ENCODE measurements at places on chromosomes 3 and 15.

GRCh38 chr3:16728770-16729745, 123.8 kb upstream of the DAZL start:
- DNase-seq, result no peak

GRCh38 chr15:32869776-32870175, 152.0 kb downstream of the GREM1 start:
- DNase-seq, result no peak

- no peak for DNase-seq
Measured at GRCh38 chr3:149678351-149678950, 20.6 kb upstream of the WWTR1 start.

DNA sequence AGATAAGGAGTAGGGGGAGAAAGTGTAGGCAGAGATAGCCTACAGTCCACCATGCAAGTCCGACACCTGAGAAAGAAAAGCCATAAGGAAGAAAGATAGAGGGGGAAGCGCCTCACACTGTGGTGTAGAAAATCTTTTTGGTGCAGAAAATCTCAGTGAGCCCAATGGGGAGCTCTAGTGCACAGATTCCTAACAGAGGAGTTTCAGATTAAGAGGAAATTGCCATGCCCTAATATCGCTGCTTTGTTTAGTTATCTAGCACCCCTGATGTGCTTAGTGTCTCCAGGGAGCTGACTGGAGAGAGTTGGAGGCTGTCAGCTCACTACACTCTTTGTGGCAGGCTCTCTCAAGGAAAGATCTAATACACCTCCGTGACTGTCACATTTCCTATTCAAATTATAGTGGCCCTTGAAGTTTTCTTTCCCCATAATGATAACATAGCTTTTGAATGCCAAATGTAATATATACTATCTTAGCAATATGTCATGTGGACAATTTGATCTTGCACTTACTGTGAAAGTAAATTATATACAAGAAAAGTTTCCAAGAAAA, 33.7 kb downstream of the CGGBP1 start:
- DNase-seq, result no peak

DNA sequence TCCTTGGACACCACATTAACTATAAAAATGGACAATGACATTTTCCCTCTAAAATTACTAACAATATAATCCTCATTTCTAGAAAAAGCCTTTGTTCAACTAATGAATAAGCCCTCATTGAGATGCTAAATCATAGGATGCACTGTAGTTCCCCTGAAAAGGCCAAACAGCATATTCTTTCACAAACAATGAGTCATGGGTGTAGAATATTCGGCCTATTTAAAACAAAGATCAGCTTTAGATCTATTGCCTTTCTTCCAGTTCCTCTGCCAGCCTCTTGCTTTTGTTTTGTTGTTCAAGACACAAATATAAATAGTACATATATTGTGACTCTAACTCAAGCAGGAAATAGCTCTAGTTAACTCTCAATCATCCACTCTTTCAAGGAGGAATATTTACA, 82.5 kb downstream of the ADAM10 start:
- no peak for DNase-seq

DNA sequence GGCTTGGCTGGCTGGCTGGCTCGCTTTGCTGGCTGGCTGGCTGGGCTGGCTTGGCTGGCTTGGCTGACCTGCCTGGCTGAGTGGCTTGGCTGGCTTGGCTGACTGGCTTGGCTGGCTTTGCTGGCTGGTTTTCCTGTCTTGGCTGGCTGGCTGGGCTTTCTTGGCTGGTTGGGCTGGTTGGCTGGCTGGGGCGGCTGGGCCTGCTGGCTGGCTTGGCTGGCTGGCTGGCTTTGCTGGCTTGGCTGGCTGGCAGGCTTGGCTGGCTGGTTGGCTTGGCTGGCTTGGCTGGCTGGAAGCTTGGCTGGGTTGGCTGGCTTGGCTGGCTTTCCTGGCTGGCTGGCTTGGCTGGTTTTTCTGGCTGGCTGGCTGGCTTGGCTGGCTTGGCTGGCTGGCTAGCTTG, 435.6 kb downstream of the GOLGA6L6 start:
- DNase-seq, result no peak

- DNase-seq, result no peak
Measured at GRCh38 chr3:117661818-117662095, 952.2 kb downstream of the TUSC7 start.

DNA sequence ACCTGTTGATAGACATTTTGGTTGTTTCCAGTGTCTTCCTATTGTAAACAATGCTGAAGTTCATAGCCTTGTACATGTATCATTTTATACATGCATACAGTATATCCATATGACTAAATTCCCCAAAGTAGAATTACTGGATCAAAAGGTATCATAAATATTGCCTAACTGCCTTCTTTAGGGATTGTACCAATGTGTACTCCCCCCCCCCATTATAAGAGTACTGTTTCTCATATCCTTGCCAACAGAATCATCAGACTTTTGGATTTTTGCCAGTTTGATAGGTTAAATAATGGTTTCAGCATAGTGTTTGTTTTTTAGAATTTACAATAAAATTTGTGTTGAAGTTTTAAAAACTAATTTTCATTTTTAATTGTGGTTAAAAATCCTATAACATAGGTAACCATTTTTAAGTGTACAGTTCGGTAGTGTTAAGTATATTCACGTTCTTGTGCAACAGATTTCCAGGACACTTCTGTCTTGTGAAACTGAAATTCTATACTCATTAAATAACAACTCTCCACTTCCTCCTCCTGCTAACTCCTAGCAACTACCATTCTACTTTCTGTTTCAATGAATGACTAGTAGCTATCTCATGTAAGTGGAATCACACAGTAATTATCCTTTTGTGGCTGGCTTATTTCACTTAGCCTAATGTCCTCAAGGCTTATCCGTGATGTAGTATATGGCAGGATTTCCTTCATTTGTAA, 30.8 kb upstream of the MAP3K13 start:
- no peak for DNase-seq

DNA sequence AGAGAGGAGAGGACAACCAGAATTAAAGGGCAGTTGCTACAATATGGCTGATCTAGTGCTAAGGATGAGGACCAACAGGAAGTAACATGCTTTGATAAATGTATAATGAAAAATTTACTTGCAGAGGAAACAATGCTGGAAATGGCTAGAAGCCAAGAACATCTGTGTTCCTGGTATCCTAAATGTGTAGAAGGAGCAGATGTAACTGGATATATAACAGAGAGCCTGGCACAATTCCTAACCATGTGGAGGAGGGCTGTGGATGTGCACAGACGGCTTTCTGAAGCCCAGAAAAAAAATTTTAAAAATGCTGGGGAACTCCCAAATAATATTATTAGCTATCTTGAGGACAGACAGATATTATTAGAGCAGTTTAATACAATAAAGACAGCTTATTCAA, 159.4 kb upstream of the GBE1 start:
- no peak for DNase-seq

DNA sequence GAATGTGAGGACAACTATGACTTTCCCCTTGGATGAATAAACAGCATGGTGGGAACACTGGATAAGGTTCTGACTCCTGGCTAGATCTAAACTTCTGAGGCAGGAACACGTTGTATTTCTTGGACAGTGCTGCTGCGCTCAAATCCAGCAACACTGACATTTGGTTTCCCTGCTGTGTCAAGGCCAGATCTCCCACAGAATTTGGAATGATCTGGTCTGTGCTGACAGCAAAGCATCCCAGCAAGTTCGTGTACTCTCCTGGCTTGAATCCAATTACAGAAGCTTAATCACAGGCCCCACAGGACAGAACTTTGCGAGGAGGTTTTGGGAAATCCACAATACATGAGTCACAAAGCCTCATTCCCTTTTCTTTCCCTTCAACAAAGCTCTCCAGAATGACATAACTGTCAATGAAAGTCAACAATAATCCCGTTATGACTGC, 92.5 kb downstream of the ADAMTS9 start:
- DNase-seq, result no peak

DNA sequence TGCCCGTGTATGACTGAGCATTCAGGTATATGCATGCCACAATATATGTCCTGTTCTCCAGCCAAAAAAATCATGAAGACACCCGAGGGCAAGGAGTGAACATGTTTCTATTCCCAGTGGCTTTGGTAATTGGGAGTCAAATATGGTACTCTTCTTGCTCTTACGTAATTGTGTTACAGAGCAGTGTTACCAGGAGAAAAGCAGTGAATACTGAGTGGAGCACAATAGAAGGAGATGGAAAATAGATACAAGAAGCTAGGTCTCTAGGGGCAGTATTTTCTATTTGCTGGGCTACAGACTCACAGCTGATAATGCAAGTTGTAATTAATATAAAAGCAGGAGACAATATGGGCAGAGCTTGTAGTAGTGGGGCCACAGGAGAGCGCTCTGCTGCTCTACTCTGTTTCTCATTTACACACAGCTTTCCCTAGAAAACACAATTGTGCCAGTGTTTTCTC, 13.2 kb downstream of the MEIS2 start:
- DNase-seq, result no peak

DNA sequence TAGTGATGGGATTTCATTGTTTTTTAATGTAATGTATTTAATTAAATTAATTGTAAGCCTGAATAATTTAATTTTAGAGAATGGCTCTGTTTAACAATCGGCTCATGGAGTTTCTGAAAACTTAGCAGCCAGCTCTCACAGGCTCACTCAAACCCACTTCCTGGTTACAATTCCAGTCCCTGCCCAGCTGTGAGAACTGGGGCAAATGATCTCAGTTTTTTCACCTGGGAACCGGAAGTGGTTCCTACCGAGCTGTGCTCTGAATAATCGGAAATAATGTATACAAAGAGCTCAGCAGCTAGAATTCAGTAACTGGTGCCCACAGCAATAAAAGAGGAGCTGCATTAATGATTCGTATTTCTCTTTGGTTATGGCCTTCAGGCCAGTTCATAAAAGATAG, 244.3 kb upstream of the MCTP2 start:
- DNase-seq, result no peak

GRCh38 chr3:3180456-3180855, 965 bp upstream of the CRBN start:
- DNase-seq, result no peak

DNA sequence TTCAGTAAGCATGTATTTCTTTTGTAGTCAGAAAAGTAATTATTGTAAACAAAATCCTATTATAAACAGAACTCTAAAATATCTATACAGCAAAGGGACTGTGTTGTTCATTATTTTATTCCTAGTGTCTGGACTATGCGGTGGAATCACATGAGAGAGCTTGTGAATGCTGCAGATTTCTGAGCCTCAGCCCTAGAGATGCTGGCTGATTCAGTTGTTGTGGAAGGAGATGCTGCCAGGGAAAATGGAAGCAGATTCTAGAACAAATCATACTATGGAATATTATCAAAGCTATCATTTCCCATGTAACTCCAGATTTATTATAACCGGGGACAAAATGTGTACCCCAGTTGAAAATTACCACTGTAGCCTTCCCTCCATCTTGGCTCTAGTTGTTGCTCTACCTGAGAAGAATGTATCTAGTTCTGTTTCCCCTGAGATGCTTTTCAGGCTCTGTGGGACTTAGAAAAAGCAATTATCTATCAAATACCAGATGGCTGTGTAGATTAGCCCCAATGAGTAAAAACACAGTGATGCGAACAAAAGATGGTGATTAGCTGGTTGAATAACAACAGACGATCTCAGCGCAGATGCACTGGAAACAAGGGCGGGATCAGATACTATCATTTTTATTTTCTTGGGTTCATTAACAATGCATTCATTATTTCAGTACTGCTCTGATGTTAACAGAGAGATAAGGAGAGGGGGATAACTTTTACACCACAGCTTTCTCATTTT, 131.3 kb downstream of the TMEM108 start:
- DNase-seq, result no peak

GRCh38 chr3:194364652-194365434, 4.7 kb downstream of the LRRC15 start:
- DNase-seq, result no peak

DNA sequence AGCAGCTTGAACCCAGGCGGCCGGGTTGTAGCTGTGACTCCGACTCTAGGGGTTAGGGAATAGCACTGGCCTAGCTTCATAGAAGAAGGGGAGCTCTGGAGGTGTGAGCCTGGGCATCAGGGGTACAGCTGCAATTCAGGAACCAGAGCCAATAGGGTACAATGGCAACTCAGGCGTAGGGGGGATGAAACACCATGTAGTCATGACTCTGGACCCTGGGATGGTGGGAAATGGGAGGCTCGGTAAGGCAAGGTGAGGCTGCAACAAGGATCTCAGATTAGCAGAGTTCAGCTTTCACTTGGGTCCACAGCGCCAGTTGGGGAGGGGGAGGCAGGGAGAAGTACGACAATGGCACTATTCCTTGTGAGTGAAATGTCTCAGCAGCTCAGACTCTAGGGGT, 210.2 kb upstream of the LYSMD4 start:
- DNase-seq, result no peak

DNA sequence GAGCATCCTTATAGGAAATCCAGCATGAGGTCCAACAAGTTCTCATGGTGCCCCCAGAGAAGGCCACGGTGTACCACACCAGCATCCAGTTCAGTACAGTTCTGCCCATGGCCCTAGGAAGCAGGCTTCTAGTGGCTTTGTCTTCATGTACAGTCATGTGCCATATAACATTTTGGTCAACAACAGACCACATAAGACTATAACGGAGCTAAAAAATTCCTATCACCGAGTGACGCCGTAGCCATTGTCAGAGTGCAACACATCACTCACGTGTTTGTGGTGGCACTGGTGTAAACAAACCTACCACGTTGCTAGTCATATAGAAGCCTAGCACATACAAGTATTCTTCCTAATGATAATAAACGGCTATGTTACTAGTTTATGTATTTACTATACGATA, 209.0 kb downstream of the ARRDC4 start:
- DNase-seq, result no peak

GRCh38 chr3:27590437-27591298, 106.5 kb upstream of the SLC4A7 start:
- DNase-seq, result no peak

DNA sequence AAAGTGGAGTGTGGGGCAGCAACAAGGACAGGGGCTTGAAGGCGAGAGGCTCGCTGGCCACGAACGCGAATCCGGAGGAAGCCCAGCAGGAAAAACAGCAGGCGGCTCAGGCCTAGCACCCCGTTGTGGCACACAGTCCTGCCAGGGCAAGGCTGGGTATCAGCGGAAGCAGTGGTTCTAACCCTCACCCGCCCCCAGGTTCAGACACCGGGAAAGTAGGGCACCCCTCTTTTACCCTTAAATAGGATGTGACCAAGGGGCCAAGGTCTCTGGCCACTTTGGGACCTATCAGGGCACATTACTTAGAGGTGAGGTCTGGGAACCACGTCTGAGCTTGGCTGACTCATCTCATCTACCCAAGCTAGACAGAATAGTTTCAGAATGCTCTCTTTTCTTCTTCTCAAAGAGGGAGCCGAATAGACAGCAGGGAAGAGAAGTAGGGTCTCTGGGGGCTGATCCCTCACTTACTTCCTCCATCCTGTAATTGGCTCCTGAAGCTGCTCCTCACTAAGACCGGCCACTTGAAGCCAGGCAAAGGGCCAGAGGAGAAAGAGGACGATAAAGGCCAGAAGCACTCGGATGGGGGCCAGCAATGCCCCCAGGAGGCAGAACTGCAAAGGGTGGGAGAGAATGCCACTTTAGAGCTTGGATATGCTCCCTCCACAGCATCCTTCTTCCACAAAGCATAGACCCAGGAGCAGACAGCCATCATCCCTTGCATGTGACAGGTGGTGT, 1.7 kb downstream of the LPCAT4 start:
- DNase-seq, result no peak

GRCh38 chr3:134008630-134009156, 21.0 kb downstream of the SLCO2A1 start:
- DNase-seq, result no peak

GRCh38 chr3:191362524-191363090, 32.3 kb upstream of the UTS2B start:
- DNase-seq, result no peak
